ENCODE measurements at places on chromosomes 4 and X. TPM values are rescaled to one million over a fixed set of nuclear protein-coding genes. Genes with fewer than 3 reads are reported as not detected.

TMEM35A gene
- total RNA-seq: 1.0 TPM

TENM3 gene
- total RNA-seq: 36.9 TPM

WDFY3 gene
- 105 TPM for total RNA-seq

NUDT11 gene
- total RNA-seq: 1.2 TPM

PDS5A gene
- 61.2 TPM for total RNA-seq

UGT2B17 gene
- total RNA-seq: not detected

CYLC1 gene
- not detected for total RNA-seq

GRCh38 chr4:110411574-110412011 lies 64.4 kb upstream of the ENPEP start:
- no peak overlapping the region for H3K27ac ChIP-seq
- no peaks in the 10 kb centered on the region for H3K36me3 ChIP-seq
- H3K27me3 ChIP-seq: no peaks in the 10 kb centered on the region

DNA sequence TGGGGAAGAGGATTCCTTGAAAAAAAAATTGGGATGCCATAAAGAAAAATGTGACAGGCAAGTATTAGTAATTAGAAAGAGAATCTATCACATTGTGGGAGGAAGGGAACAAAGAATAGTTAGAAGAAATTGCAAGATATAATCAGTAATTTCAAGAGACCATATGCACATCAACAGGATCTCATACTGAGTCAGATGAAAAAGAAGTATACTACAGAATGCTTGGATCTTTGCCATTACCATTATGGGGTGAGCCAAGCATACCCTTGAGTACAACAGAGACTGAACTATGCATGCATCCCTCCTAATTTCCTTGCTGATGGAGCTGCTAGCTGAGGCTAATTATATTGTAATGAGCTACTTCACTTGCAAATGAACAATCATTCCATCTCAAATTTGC lies 287.6 kb downstream of the PAPSS1 start:
- H3K4me3 ChIP-seq: no peak overlapping the region
- H3K4me1 ChIP-seq: no peaks in the 10 kb centered on the region
- no peak for DNase-seq

DNA sequence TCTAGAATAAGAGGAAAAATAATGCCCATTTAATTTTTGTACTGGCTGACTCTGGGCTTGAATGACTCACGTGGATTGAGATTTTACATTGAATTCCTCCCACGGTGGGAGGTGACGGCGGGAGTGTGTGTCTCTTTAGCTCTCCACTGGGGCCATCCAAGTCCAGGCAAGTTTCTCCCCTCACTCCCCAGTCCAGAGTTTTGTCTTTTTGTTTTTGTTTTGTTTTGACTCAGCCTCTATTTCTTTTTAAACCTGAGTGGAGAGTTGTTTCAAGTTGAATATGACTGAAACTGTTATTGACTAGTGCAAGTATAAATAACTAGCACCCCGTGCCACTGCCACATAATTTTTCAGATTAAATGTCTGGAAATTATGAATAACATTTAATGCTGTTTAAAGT lies 13.6 kb downstream of the CHST7 start:
- H3K4me1 ChIP-seq: no peaks in the 10 kb centered on the region
- H3K27ac ChIP-seq: no peak overlapping the region
- H3K4me3 ChIP-seq: no peak overlapping the region
- DNase-seq: no peak

GRCh38 chrX:2500091-2500802 lies 529 bp downstream of the DHRSX start:
- H3K36me3 ChIP-seq: peaks cover 5% of the 10 kb centered on the region
- peak overlapping the region; percentile 88 for H3K27ac ChIP-seq
- H3K4me1 ChIP-seq: peaks cover 30% of the 10 kb centered on the region
- no peak for DNase-seq
- peak overlapping the region; percentile 69 for H3K4me3 ChIP-seq

GRCh38 chrX:44265559-44265958 lies 77.9 kb downstream of the EFHC2 start:
- no peak for DNase-seq
- H3K4me3 ChIP-seq: no peak overlapping the region
- no peaks in the 10 kb centered on the region for H3K4me1 ChIP-seq
- no peak overlapping the region for H3K27ac ChIP-seq
- no peaks in the 10 kb centered on the region for H3K36me3 ChIP-seq

DNA sequence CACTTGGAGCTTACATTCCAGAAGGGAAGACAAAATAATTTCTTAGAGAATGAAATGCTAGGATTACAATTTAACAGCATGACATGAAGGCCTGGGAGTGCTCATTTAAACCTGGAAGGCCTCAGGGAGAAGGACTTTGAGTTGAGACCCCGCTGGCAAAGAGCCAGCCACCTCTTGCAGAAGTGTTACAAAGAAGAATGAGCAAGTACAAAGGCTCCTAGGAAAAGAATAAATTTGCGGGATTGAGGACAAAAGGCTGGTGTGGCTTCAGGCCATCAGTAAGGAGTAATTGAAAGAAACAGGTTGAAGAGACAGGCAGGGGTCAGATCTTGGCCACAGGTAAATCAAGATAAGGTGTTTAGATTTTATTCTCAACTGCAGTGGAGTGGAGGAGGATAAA lies 3.1 kb upstream of the ELOVL6 start:
- DNase-seq: no peak
- no peaks in the 10 kb centered on the region for H3K4me1 ChIP-seq
- H3K36me3 ChIP-seq: no peaks in the 10 kb centered on the region

- H3K4me1 ChIP-seq: peaks cover 5% of the 10 kb centered on the region
- no peak for DNase-seq
- H3K27ac ChIP-seq: no peak overlapping the region
Observed at GRCh38 chr4:186657764-186658163, 65.9 kb downstream of the FAT1 start.

DNA sequence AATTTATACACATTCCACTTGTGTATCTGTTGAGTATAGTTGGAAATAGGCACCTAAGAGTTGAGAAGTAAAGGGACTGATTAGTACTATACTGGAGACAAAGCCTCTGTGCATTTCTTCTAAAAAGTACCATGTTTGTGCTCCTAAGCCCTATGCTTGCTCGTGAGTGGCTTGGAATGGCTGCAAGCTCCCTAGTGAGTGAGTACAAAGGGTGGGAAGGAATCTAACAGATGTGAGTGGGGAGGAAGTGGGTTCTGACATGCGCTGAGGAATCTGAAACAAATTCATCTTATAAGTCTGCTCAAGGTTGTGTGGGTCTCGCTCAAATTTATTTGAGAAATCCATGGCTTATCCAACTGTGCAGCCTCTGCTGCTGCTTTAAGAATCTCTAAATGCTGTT lies 13.3 kb downstream of the SPCS3 start:
- H3K4me1 ChIP-seq: no peaks in the 10 kb centered on the region
- no peak overlapping the region for H3K27ac ChIP-seq
- no peaks in the 10 kb centered on the region for H3K36me3 ChIP-seq
- no peak overlapping the region for H3K4me3 ChIP-seq
- H3K27me3 ChIP-seq: no peaks in the 10 kb centered on the region
- no peak for DNase-seq

DNA sequence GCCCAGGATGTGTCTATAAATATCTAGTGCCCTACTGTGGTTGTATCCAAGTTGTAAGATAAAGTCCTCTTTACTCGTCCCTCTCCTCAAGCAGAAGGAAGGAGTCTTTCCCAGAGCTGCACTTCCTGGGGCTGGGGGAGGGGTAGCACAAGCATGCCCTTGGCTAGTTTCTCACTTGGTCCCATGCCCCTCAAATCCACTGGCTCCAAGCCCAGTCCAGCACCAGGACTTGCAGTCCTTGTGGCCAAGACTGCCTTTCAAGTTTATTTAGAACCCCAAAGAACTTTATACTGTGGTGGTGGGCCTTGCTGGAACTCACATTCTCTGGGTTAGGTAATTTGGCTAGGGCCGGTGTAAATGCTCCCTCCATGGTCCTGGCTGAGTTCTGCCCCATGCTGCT lies 43.2 kb upstream of the SLC10A4 start:
- no peak overlapping the region for H3K27ac ChIP-seq
- H3K27me3 ChIP-seq: no peaks in the 10 kb centered on the region
- no peaks in the 10 kb centered on the region for H3K36me3 ChIP-seq
- no peak for DNase-seq
- no peaks in the 10 kb centered on the region for H3K4me1 ChIP-seq
- no peak overlapping the region for H3K4me3 ChIP-seq

- H3K36me3 ChIP-seq: no peaks in the 10 kb centered on the region
- peak within 1 kb of the TSS; percentile 95 for H3K27ac ChIP-seq
- peak; percentile 14 for DNase-seq
- H3K27me3 ChIP-seq: no peaks in the 10 kb centered on the region
- peak within 1 kb of the TSS; percentile 86 for H3K4me3 ChIP-seq
Observed at GRCh38 chrX:24149351-24150050, at the start of gene ZFX. Gene ZFX, plus strand, starts transcription at chrX:24149729. Its CDS starts 23,014 bp downstream, at chrX:24172743.

DNA sequence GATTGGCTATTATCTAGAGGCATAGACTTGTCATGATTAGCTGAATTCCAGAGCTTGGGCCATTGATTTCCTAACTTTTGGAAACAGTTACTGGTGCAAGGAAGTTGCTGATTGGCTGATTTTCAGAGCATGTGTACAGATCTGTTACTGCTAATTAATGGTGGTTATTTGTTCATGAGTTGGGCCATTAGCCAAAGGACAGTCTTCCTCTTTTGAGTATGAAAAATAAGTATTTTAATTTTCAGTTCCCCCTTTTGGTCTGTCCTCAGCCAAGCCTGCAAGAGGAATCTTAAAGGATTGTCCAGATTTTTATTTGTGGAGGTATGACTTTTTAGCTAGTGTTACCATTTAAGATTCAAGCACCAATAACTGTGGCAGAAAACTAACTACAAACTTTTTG lies 7.0 kb upstream of the DSPP start:
- no peak overlapping the region for H3K27ac ChIP-seq
- no peak for DNase-seq
- no peaks in the 10 kb centered on the region for H3K27me3 ChIP-seq
- no peaks in the 10 kb centered on the region for H3K36me3 ChIP-seq
- no peaks in the 10 kb centered on the region for H3K4me1 ChIP-seq
- H3K4me3 ChIP-seq: no peak overlapping the region

- no peak for DNase-seq
- H3K4me1 ChIP-seq: no peaks in the 10 kb centered on the region
- H3K36me3 ChIP-seq: no peaks in the 10 kb centered on the region
Observed at GRCh38 chr4:57639561-57640382, 529.6 kb upstream of the IGFBP7 start.

DNA sequence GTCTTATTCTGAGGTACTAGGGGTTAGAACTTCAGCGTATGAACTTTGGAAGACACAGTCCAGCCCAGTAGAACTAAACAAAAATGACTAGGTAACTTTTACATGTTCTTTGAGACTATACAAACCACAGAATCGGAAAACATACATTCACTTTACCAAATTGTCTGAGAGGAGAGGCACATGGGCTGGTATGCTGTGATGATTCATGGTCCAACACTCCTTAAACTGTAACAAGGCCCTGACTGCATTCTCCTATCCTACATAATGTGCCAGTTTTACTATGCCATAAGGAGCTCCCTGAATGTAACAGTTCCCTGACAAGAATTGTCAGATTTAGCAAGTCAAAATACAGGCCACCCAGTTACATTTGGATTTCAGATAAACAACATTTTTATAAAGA lies 640.0 kb downstream of the RAB28 start:
- H3K4me1 ChIP-seq: no peaks in the 10 kb centered on the region
- no peaks in the 10 kb centered on the region for H3K36me3 ChIP-seq
- no peaks in the 10 kb centered on the region for H3K27me3 ChIP-seq
- no peak overlapping the region for H3K4me3 ChIP-seq
- no peak for DNase-seq

DNA sequence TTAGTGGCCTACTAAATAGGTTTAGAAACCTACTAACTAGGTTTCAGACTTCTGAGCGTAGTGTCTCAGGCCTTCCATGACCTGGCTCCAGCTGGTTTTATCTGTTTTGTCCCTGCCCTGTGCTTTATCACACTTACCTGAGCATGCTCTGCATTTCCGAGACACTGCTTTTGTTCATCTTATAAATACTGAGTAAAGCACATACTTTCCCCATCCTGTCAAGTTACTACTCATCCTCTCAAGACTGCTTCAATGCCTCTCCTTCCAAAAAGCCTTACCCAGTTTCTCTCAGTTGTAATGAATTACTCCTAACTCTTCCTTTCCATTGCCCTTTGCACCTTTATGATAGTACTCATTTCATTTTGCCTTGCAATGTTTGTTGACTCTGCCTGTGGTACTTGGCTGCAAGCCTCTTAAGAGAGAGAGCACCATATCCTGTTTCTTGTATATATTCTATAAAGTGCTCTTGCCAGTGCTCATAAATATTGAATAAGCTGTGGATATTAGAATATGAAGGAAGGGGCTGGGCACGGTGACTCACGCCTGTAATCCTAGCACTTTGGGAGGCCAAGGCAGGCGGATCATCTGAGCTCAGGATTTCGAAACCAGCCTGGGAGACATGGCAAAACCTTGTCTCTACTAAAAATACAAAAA lies 34.4 kb downstream of the SLAIN2 start:
- DNase-seq: no peak
- H3K27me3 ChIP-seq: no peaks in the 10 kb centered on the region
- H3K36me3 ChIP-seq: no peaks in the 10 kb centered on the region
- H3K4me3 ChIP-seq: no peak overlapping the region
- H3K4me1 ChIP-seq: peaks cover 38% of the 10 kb centered on the region

Data from tibial nerve (tissue), 4 donors.